ENCODE measurements at places on chromosomes 6 and 20.

GRCh38 chr6:112033791-112034615, 19.9 kb upstream of the CCN6 start:
- DNase-seq, result no peak

DNA sequence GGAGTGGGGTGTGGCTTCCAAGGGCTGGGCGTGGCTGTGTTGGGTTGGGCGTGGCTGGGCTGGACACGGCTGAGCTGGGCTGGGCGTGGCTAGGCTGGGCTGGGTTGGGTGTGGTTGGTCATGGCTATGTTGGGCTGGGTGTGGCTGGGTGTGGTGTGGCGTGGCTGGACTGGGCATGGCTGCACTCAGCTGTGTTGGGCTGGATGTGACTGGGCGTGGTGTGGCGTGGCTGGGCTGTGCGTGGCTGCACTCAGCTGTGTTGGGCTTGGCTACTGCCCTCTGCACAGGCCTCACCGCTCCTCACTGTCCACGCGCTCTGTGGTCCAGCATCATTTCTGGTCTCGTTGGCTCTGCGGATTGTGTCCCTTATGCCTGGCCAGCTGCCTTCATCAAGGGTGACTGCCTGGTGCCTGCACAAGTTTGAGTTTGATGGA, 43.5 kb upstream of the SLCO4A1 start:
- DNase-seq, result no peak

- DNase-seq, result no peak
Measured at GRCh38 chr6:33984466-33985312, 161.2 kb downstream of the GRM4 start.

DNA sequence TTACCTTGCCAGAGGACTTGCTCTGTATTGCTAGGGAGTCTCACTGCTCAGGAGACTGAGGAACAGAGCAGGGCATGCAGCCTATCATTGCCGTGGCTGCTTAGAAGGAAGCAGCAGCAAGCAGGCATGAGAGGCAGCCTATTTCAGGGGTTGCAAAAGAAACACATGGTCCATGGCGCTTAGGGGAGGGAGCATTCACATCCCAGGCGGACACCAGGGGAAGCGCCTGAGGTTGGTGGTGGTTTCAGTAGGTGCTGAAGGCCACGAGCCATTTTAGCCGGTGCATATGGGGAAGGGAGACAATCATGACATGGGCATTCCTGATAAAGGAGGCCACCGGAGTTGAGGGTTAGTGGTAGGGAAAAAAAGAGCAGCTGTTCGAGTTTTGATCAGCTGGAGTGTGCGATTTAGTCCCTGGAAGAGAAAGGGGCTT, 20.9 kb downstream of the FARS2 start:
- DNase-seq, result no peak

DNA sequence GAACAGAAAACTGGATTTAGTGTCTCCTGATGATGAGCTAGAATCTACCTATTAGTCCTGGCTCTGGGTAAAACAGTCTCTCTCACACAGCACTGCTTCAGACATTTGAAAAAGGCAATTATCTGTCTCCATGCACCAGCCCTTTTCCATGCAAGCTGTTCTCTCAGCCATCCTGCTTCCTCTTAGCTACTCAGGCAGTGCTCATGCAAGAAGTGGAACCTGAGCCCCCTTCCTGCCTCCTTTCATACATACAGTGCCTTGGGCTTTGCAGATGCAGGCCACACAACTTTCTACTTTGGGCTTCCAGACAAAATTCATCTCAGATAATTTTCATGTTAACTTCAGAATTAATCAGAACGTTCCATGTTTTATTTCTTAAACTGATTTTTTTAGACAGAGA, 151.3 kb downstream of the RALGAPA2 start:
- DNase-seq, result no peak

DNA sequence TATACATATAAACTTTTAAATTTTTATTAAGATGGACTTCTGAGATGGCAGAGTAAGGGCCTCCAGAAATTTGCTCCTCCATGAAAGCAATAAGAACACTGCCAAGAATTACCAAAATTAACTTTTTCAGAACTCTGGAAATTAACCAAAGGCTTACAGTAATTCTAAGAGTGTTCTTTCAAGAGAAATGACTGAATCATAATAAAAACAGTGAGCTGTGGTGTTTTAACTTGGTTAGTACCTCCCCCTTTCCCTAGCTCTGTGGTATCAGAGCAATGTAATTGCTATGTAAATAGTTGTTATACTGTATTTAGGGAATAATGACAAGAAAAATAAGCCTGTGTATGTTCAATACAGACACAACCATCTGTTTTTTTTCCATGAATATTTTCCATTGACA, 19.0 kb downstream of the HECA start:
- DNase-seq, result peak; percentile 77

- DNase-seq, result no peak
Measured at GRCh38 chr20:10917826-10918225, 244.0 kb upstream of the JAG1 start.

DNA sequence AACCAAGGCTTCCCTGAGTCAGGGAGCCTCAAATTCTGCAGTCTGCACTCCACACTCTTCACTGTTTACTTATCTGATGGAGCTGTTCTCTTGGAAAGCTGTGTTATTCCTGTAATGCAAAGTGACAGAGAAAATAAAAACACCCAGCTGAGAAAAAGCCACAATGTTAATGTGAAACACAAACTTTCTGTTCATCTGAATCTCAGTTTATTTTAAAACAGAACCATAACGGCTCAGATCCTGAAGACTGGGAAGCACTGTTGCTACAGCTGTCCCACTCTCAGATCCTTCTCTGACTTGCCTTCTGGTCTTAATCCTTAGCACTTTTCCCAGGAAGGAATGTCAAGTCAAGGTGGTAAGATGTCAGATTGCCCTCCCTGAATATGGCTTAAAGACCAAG, 736.6 kb downstream of the DHX35 start:
- DNase-seq, result no peak

- no peak for DNase-seq
Measured at GRCh38 chr6:1378065-1379016, 11.0 kb upstream of the FOXF2 start.

GRCh38 chr6:96213784-96214183, 198.0 kb downstream of the FUT9 start:
- no peak for DNase-seq

All from fibroblast of lung (primary cell).